DMS79 (cell line): ENCODE measurements at places on chromosomes 3 and 15.

DNA sequence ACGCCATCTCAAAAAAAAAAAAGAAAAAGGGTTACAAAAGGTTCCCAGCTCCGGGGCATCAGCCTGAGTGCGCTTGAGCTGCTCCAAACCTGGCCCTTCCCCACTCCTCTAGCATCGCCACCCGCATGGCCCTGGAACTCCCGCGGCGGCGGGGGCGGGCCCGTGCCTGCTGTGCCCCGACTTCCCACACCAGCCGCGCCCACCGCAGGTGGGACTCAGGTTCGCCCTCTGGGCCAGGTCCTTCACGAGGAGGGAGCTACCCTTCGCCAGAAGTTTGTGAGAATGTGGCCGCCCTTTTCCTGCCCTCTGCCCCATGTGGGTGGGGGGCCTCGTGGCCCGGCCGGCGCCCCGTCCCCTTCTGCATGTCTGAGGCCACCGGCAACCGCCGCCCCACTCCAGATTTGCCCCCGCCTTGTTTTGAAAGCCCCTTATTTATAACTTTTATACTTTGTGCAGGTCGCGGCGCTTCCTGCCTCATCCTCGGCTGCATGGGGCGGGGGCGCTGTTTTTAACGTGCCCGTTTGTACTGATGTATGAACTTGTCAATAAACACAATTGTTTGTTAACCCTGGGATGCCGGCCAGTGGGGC is 507 bp upstream of the JMJD7 start:
- DNase-seq: no peak

GRCh38 chr15:99345832-99346462 is 94.7 kb downstream of the LRRC28 start:
- DNase-seq: no peak

GRCh38 chr15:73964736-73965093 is 27.4 kb downstream of the STOML1 start:
- peak; percentile 0 for DNase-seq

GRCh38 chr3:71511446-71511845 is 72.1 kb downstream of the FOXP1 start:
- no peak for DNase-seq

- DNase-seq: no peak
Observed at GRCh38 chr3:178263236-178263916, 272.9 kb upstream of the KCNMB2 start.

DNA sequence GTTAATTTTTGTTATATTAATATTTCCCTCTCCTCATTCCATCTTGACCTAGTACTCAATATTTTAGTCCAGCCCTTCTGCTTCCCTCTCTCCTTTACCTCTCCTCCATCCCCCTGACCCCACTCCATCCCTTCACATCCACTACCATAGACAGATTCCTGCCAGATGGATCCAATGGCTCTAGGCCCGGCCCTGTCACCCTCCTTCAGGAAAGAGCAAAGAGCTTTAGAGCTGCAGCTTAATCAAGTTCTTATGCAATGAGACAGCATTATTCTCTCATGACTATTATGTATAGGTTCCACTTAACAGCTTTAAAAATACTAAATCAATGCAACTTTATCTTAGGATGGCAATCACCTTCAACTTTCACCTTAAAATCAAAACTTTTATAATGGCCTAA is 200.7 kb upstream of the TTC14 start:
- no peak for DNase-seq

GRCh38 chr3:13193320-13194284 is 120.4 kb upstream of the IQSEC1 start:
- DNase-seq: no peak

- DNase-seq: no peak
Observed at GRCh38 chr3:155727836-155728235, 17.0 kb downstream of the PLCH1 start.

GRCh38 chr3:157113832-157114505 is 46.0 kb downstream of the CCNL1 start:
- no peak for DNase-seq

DNA sequence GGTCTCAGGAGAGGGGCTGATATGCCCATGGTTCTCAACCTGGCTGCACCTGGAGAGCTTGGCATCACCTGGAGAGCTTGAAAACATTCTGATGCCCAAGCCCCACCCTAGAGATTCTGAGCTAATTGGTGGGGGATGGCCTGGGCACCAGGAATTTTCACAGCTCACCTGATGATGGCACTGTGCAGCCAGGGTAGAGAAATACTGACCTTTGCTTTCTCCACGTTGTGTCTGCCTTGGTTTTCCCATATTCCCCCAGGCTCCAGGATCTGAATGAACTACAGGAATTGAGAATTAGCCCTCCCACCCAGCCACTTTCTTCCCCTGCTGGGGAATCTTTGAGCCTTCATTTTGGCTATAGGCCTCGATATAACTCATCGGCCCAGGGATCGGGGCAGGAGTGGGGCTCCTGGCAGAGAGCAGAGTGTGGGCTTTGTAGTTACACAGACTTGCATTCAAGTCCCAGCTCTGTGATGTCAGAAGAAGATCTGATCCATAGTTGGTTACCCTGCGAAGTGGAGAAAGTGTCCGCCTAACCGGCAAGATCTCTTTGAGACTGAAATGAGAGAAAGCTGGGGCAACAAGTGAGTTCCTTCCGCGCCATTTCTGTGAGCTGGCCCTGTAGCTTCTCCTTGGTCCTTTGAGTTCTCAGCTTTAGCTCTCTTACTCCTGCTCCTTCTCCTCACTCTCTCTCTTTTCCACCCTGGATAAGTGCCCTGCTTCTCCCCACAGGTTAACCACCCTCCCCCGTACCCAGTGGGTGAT is 33.1 kb upstream of the UBE2Q2 start:
- no peak for DNase-seq

DNA sequence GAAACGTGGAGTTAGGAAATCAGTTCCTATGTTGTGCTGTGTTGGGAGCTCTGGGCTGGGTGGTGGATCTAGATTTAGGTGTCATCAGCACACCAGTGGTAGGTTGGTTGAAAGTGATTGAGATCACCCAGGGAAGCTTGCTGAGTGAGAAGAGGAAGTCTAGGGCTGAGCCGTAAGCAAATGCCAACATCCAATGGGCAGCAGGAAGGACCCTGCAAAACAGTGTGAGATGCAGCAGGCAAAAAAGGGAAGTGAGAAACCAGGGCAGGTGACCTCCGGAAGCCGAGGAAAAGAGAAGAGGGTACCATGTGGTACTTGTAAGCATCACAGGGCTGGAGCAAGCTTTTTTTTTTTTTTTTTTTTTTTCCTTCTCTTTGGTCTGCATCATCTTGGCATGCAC is 15.9 kb upstream of the COPG1 start:
- no peak for DNase-seq

DNA sequence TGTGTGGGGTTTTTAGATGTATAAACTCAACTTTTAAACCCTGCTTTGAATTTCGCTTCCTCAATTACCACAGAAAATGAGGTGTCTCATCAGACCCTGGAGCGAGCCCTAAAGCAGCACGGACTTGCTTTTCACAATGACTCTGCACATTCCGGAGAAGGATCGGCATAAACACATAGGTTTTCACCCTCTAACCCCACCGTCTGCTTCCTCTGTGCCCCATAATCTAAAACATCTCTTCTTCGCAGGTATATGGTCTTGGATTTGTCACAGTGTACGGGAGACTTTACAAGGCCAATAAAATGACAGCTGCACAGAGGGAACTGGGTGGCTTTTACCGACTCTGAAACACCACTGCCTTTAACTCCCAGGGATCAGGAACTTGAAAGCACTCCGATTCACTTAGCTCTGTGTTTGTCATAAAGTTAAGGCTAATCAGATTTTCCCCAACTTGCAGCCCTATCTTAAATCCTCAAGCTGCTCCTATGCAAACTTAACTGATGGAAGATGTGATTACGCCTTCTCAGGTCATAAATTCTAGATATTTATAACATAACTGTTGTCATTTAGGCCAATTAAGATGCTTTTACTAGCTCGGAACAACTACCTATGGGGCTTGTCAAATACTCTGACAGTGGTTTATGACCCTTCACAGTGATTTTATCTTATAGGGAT is 133.4 kb upstream of the WNT5A start:
- DNase-seq: no peak

GRCh38 chr3:29137601-29138000 is 143.3 kb upstream of the RBMS3 start:
- no peak for DNase-seq

GRCh38 chr3:141039589-141039988 is 11.6 kb upstream of the SPSB4 start:
- no peak for DNase-seq

GRCh38 chr3:24843955-24844354 is 349.3 kb upstream of the THRB start:
- DNase-seq: no peak

DNA sequence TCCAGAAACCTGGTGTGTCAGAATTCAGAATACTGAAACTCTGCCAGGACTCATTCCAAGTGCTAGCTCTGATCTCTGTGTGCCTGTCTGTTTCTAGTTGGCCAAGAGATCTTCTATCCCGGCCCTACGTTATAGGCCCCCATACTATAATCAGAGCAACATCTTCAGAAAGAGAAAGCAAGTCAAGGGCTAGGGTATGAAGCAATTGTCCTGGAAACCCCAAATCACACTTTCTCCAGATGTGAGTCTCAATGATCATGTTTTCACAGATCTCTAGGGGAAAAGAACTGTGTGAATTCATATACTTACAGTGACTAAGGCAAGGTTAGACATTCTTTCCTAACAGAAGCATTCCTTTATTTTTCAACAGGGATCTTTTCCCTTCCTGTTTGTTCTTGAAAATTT is 309.7 kb downstream of the SLC9A9 start:
- DNase-seq: no peak

DNA sequence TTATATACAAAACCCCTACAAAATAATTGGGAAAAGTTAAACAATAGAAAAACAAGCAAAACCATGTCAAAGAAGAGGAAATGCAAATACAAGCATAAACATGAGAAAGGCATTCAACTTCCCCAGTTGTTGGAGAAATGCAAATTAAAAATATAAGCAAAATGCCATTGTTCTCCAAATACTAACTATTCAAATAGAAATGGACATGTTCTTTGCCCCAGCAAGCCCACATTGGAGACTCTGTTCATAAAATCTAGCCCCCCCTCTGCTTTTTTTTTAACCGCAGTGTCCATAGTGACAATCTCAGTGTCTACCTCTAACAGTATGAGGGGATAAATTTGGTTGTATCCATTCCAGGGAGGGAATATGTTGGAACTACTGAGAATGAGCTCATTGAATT is 59.7 kb upstream of the LCTL start:
- no peak for DNase-seq

DNA sequence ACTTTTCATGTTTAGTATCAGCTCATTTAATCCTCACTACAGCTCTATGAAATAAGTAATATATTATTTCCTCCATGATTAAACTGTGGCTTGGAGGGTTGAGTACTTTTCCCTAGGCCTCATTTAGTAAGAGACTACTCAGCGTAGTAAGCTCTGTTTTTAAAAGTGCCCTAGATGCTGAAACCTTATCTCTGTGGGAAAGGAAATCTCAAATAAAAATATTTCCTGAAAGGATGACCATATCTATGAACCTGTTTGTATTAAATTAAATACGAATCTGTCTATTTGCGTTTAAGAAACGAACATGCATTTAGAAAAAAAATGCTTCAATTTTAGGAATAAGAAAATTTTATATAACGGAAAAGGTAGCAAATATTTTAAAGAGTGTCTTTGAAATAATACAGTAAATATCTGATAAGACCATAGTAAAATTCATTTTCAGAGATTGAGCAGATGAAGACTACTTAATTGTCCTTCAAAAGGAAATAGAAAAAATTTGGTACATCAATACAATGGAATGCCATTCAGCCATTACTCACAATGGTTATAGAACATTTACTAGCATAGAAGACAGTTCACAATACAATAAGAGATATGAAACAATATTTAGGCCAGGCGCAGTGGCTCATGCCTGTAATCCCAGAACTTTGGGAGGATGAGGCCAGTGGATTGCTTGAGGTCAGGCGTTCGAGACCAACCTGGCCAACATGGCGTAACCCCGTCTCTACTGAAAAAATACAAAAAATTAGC is 56.2 kb downstream of the ATG7 start:
- DNase-seq: no peak

DNA sequence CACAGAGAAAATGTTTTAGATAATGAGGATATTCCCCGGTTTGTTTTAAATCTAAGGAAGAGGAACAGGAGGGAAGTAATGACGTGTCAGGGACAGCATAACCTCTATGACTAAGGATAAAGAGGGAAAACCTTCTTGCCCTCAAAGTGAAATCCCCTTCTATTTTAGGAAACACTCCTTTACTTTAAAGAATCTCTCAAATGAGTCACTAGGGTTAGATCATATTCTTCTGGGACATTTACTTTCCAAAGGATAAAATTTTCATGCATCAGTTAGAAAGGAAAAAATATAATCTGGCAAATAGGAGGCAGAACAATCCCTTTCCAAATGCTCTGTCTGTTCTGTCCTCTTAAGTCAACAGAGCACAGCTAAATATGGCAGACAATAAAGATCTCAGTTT is 43.2 kb upstream of the UBE2E2 start:
- DNase-seq: no peak

- DNase-seq: no peak
Observed at GRCh38 chr15:73394782-73395181, 26.0 kb upstream of the HCN4 start.

GRCh38 chr3:149443545-149443912 is 31.0 kb upstream of the TM4SF4 start:
- DNase-seq: no peak

- DNase-seq: no peak
Observed at GRCh38 chr3:110314512-110315114, 757.0 kb upstream of the NECTIN3 start.

DNA sequence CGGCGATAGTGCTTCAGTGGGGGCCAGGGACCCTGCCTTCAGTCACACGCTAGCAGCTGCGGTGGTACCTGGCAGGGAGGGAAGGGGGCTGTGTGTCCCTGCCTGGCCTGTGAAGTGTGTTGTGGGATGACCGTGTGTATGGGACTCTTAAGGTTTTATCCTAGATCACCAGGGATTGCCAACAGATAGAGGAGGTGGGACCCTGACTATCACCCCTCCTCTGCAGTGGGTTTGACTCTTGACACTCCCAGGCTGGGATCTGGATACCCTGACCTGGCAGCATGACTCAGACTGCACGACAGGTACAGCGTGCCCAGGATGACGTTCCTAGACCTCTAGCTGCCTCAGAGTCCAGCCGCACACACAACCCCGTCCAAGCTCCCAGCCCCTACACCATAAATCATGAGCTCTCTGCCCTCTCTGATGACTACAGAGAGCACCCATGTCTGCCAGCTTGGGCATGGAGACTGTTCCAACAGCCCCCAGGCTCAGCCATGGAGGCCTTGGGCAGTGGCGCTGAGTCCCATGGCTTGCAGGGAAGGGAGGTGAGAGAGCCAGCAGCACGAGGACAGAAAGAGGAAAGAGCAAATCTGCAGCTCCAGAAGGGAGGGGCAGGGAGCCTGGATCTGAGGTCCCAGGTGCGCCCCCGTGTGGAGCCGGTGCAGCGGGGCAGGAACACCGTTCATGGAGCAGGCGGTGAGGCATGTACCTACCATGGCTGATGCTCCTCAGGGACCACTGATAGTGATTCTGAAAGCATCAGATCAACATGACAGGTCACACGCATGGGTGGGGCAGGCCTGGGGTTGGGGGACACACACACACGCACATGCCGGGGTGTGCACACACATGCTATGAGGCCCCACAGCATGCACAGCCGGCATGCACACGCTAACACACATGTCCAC is 71.0 kb downstream of the ADAMTS7 start:
- no peak for DNase-seq

- no peak for DNase-seq
Observed at GRCh38 chr3:52218454-52218853, 7.0 kb downstream of the TLR9 start.

- no peak for DNase-seq
Observed at GRCh38 chr3:193207290-193208273, 33.4 kb upstream of the PLAAT1 start.
